Stimulated activated CD4-positive, alpha-beta T cell treated with anti-CD3 and anti-CD28 coated beads, TNF-alpha, amount 100 ng/mL, for 1 hour (primary cell): ENCODE measurements at places on chromosomes 12 and 14.

DNA sequence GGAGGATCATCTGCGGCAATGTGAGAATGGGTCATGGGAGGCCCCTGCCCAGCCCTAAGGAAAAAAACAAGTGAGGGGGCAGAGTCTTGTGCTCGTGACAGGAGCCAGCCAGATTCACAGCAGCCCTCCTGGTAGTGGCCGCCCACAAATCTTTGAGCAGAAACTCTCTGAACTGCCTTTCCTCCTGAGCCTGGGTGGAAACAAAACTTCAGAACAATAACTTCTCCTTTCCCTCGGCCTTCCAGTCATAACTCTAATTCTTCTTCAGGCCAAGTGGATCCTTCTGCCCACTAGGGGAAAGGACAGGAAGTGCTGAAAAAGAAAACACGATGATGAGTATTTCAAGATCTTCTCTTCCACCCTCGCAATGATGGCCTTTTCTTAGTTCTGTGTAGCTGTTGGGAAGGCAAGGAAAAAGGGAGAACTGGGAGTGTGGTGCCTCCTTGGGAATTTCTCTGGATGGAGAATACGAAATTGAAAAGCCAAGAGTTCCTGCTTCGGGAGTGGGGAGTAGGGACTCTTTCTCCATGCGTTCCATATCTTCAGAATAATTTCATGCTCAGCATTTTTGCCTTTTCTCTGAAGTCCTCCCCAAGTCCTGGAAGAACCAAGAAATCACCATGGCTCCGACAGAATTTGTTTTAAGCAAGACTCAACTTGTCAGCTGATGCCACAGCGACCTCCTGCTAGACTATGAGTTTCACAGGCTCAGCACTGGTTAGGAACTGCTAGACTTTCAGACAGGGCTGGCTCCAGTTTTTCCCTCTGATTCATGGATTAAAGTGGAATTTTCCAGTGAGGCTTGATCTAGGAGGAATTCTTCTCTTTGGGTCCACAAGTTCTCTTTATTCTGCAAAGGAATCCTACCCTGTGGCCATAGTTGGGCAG lies 188.9 kb downstream of the CAND1 start:
- DNase-seq, result no peak

DNA sequence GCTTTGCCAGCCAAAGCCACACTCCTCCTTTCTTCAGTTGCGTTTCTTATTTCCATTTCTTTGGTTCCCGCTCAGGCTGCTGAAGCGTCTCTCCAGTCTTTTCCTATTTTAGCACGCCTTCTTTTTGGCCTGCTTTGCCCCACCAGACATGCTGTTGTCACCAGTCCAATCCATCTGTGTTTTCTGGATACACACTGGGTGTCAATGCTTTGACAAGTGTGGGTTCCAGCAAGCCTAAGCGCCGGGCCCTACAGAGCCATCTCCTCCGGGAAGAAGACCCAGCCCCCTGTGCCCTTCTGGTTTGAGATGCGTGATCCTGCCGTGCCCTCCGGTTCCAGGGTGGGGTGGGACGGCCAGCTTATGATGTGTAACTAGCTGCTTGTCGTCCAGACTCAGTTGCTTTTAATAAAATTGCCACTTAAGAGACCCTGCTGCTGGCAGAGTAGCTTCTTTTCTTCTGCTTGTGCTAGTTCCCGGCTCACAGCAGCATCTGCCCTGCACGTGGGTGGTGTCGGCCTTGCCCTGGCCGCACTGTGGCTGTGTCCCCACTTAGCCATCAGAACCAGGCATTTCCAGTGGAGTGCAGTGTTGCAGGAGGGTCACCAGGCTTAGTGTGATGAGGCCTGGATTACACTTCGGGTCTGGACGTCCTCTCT lies 29.7 kb downstream of the EML1 start:
- no peak for DNase-seq

DNA sequence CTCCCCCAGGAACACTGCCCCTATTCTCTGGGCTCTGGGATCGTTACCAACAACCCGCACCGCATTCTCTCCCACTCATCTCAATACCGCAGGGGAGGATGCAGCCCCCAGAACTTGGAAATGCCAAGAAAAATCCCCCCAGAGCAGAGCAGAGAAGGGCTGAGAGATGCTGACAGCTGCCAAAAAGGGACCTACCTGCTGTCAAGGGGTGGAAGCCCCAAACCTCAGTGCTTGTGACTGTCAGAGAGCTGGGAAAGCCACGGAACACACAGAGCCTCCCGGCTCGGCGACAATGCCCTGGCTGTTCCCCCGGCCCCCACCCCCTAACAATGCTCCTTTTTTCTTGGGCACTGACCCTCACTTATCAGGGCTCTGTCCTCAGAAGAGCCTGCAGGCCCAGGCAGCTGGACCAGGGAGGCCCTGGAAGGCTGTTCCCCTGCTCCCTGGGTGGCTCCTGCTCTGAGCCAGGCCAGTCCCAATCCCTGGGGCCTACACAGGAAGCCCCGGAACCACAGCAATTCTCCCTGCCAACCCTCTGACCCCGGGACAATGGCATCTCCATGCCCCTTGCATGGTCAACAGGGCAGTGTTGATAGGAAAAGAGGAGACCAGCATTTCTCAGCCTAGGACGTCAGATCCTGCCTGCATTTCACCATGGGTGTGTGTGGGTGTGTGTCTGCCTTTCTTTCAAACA lies 78.9 kb downstream of the ITPK1 start:
- no peak for DNase-seq

DNA sequence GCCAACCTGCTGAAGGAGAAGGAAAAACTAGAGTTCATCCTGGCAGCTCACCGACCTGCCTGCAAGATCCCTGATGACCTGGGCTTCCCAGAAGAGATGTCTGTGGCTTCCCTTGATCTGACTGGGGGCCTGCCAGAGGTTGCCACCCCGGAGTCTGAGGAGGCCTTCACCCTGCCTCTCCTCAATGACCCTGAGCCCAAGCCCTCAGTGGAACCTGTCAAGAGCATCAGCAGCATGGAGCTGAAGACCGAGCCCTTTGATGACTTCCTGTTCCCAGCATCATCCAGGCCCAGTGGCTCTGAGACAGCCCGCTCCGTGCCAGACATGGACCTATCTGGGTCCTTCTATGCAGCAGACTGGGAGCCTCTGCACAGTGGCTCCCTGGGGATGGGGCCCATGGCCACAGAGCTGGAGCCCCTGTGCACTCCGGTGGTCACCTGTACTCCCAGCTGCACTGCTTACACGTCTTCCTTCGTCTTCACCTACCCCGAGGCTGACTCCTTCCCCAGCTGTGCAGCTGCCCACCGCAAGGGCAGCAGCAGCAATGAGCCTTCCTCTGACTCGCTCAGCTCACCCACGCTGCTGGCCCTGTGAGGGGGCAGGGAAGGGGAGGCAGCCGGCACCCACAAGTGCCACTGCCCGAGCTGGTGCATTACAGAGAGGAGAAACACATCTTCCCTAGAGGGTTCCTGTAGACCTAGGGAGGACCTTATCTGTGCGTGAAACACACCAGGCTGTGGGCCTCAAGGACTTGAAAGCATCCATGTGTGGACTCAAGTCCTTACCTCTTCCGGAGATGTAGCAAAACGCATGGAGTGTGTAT lies 2.4 kb downstream of the FOS start:
- DNase-seq, result no peak

- no peak for DNase-seq
Observed at GRCh38 chr12:99271071-99271470, 376.5 kb upstream of the GARIN6 start.

GRCh38 chr12:4050340-4050739 lies 177.1 kb upstream of the PARP11 start:
- DNase-seq, result no peak

DNA sequence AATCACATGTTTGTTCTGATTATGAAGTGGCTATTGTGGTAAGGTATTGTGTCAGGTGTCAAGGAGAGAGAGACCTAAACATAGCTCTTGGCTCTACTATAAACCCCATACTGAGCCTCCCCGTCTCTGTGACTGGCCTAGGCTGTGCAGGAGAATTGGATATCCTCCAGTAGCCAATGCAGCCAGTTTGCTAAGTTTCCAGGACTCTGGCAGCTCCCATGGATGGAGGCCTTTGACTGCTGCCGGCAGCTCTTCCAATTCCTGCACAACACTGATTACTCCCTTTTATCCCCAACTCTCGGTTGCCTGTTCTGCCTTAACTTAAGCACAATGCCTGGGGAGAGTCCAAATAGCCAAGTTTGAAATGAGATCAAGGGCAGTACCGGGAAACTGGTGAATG lies 59.3 kb downstream of the ABCC9 start:
- no peak for DNase-seq

DNA sequence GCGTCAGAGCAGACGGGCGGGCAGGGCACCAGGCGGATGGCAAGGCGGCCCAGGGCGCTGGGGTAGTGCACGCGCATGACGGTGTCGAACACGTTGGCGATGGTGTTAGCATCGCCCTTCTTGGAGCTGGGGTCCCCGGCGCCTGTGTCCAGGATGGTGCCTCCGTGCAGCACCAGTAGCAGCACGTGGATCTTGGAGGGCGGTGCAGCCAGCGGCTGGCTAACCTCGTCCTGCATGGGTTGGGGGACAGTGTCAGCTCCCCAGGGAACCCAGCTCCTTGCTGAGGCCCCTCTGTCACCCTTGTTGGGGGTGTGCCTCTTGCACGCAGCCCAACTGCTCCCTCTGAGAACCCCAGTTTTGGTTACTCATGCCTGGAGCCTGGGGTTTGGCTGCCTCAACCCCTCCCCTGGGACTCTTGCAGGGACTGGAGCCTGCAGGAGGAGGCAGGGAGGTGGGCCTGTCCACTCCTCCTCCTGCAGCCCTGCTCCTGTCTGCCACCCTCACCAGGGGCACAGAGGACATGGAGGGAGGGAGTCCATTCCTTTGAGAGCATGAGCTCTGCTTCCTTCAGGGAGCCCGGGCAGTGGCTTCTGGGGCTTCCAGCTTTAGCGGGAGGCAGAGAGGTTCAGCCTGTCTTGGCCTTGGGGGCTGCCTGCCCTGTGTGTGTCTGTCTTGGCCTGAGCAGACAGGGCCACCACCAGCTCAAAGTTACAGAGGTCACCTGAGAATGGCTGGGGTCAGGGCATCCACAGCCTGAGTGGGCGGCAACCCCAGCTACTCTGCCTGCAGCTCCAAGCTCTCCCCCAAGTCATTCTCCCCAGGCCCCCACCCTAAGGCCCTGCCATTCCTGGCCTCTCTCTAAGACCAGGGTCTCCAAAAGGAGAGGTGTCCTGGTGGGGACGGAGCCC lies 17.1 kb downstream of the ARL6IP4 start:
- no peak for DNase-seq

- DNase-seq, result no peak
Observed at GRCh38 chr12:66119870-66120241, 10.7 kb downstream of the LLPH start.

- DNase-seq, result no peak
Observed at GRCh38 chr12:45944771-45945170, 45.6 kb downstream of the SCAF11 start.

- no peak for DNase-seq
Observed at GRCh38 chr14:35072226-35072625, 26.2 kb downstream of the FAM177A1 start.

DNA sequence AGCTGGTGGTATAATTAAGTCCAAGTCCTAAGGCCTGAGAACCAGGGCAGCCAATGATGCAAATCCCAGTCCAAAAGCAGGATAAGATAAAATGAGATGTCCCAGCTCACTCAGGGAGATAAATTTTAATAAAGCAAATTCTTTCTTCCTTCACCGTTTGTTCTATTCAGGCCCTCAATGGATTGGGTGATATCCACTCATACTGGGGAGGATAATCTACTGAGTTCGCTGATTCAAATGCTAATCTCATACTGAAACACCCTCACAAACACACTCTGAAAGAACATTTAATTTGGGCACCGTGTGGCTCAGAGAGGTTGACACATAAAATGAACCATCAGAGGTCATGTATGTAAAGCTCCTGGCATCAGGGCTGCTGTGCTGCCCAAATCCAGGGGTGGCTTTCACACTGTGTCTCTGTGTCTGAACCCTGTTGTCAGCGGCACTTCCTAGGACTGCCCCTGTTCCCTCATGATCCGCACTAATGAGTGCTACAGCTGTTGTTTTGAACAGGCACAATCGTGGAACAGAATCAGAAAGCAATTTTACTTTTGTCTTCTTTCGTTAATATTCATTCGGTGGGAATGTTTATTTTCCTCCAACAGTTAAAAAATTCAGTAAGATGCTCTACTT lies 428.5 kb upstream of the FBXO33 start:
- DNase-seq, result no peak

DNA sequence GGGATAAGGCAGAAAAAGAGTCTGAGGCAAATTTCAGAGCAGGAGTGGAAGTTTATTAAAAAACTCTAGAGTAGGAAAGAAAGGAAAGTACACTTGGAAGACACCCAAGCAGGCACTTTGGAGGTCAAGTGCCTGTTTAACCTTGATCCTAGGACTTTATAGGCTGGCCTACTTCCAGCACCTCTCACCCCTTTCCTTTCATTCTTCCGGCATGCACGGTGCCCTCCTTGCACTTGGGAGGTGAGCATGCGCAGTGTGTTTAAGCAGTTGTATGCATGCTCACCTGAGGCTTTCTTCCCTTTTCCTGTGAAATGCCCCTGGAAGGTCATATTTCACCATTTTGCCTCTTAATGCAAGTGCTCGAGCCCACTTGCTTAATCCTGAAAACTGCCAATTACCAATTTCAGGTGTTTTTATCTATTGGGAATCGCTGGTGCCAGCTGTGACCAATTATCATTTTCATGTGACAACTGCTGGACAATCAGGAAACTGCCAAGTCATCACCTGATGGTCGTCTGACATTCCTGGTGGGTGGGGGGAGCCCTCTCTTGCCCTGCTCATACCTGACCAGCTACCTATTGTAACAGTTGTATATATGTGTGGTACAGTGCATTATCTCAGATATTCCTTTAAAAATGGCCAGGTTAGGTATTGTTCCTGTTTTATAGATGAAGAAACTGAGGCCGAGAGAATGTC lies 53.5 kb downstream of the SUDS3 start:
- DNase-seq, result no peak

DNA sequence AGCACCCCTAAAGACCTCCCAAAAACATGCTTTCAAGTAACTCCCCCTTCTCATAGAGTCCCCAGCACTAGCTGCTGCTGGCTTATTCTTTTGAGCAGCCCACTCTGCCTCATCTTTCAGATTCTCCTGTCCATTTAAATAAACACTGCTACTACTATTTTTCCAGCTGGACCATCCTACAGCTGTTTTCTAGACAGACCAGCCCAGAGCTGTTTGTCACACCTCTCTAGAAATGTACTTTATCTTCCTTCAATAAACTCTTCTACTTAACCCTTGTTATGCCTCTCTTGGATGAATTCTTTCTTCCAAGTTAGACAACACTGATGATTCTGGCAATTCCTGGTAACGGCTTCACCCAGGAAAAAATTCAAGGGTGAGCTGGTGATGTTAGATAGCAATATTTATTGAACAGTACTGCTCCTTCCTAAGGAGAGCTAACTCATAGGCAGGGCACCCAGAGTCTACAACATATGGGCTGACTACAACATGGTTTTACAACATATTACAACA lies 995.7 kb downstream of the LRFN5 start:
- no peak for DNase-seq

DNA sequence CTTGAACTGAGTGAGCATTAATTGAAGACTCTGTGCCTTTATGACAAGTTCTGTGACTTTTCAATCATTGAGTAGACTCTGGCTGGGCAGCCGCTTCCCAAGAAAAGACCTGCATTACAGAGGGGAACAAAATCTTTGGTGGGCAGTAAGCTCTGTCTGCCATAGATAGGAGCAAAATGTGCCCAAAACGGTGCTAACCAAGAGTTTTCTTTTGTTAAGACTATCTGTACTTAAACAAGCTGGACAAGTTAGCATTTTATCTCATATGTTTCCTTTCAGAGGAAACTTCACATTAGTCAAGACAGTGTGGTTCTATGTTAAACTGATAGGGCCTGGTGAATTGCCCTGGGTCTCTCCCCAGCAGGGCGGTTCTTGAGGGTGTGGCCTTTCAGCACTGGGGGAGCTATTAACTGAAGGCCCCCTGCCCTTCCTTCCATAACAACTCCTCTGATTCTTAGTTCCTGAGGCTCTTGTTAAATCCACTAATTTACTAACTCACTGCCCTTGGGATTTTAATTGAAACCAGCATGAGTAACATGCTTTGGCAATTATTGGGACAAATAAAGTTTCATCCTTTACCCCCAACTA lies 219.6 kb downstream of the KTN1 start:
- DNase-seq, result no peak
